A549 treated with CpdA at 1 μM for 4 hours (cell line): ENCODE measurements at places on chromosomes 2 and 18. TPM values are rescaled to one million over a fixed set of nuclear protein-coding genes. Genes with fewer than 3 reads are reported as not detected.

The LONRF2 gene
- 3.0 to 4.1 TPM (median 3.8 TPM) in 5 replicates for total RNA-seq

The SNED1 gene
- total RNA-seq: 0.42 to 0.72 TPM (median 0.58 TPM) in 5 replicates

The CYP26B1 gene
- 11.2 to 16.8 TPM (median 14.4 TPM) in 5 replicates for total RNA-seq

The CD207 gene
- not detected in 5 replicates for total RNA-seq

The M1AP gene
- total RNA-seq: not detected in 5 replicates

The LRRTM4 gene
- not detected in 5 replicates for total RNA-seq

The FANCL gene
- total RNA-seq: 24.7 to 31.2 TPM (median 26.1 TPM) in 5 replicates

The KCNJ3 gene
- total RNA-seq: not detected in 5 replicates

The FHL2 gene
- total RNA-seq: 63.2 to 81.4 TPM (median 74.6 TPM) in 5 replicates

The SIX2 gene
- total RNA-seq: 0.12 to 0.35 TPM (median 0.22 TPM) in 5 replicates

The SNTG2 gene
- not detected in 5 replicates for total RNA-seq

The CASP8 gene
- total RNA-seq: 33.6 to 41.8 TPM (median 34.6 TPM) in 5 replicates

The HRH4 gene
- total RNA-seq: 0.01 TPM in 1 of 5 replicates, not detected in the others
